ENCODE measurements at places on chromosomes 12 and 14.
A peak's percentile ranks its signal among the peaks of the same experiment; 100 is the strongest.

- peak; percentile 9 for DNase-seq
These were observed 91.7 kb upstream of the PELI2 start for GRCh38 chr14:56026506-56026905.

DNA sequence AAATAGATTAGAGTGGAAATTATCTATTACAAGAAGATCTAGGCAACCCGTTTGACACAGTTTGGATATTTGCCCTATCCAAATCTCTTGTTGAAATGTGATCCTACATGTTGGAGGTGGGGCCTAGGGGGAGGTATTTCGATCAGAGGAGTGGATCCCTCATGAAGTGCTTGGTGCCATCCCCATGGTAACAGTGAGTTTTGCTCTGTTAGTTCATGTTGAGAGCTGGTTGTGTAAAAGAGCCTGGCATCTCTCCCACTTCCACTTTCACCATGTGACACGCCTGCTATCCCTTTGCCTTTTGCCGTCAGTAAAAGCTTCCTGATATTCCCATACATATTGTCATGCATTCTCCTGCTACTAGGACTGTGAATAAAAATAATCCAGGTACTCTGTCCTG, 66.4 kb upstream of the FLRT2 start:
- no peak for DNase-seq

DNA sequence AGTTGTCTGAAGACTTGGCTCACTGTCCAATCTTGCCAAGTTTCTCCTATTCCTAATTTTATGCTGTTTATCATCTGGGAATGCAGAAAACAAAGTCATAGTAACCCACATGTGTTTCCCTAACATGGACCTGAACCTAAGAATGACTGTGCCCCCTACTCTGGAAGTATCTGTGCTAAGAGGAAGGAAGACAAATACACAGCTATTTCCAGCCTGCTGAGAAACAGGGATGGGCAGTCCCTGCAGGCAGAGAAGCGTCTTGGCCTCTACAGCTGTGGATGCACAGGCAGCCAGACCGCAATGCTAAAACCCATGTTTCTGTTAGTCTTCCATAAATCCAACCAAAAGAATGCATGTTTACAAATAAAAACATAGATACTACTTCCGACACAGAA, 56.2 kb downstream of the DUSP16 start:
- DNase-seq, result no peak

GRCh38 chr14:96053600-96054381, 14.6 kb downstream of the C14orf132 start:
- peak; percentile 58 for DNase-seq

- no peak for DNase-seq
These were observed 40.1 kb upstream of the TMED10 start for GRCh38 chr14:75216427-75217006.

- DNase-seq, result peak; percentile 60
These were observed 168.2 kb downstream of the ZFP36L1 start for GRCh38 chr14:68624541-68625220.

GRCh38 chr12:4164559-4165558, 108.7 kb upstream of the CCND2 start:
- no peak for DNase-seq

- DNase-seq, result no peak
These were observed 163.9 kb downstream of the TBX5 start for GRCh38 chr12:114241973-114242434.

GRCh38 chr14:48582938-48583337, 907.5 kb upstream of the MDGA2 start:
- DNase-seq, result no peak

GRCh38 chr14:93276031-93276716, 56.7 kb downstream of the BTBD7 start:
- no peak for DNase-seq

- DNase-seq, result peak; percentile 11
These were observed 11.9 kb downstream of the TMTC3 start for GRCh38 chr12:88153959-88154358.

GRCh38 chr12:54273981-54274380, 5.9 kb downstream of the CBX5 start:
- no peak for DNase-seq

DNA sequence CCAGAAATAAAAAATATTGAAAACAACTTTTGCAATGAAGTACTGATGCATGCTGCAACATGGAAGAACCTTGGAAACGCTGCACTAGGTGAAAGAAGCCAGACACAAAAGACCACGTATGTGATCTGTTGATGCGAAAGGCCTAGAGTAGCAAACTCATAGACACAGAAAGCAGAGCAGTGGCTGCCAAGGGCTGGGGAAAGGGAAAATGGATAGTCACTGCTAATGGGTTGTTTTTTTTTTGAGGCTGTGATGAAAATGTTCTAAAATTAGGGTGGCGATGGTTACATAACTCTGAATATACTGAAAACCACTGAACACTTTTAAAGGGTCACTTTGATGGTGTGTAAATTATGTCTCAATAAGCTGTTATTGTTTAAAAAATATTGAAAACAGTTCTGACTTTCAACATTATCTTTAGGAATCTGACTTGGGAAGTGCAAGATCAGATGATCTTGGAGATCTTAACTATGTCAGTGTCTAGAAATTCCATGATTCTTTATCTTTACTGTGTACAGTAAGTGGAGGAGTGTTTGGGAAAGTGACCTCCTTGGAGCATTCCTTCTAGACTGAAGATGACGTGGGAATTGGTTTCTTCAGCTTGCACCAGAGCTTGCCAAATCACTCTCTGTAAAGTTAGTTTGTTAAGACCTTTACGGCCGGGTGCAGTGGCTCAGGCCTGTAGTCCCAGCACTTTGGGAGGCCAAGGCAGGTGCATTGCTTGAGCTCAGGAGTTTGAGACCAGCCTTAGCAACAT, 12.4 kb downstream of the MLXIP start:
- no peak for DNase-seq

- DNase-seq, result no peak
These were observed 328.1 kb upstream of the KITLG start for GRCh38 chr12:88908345-88908744.

DNA sequence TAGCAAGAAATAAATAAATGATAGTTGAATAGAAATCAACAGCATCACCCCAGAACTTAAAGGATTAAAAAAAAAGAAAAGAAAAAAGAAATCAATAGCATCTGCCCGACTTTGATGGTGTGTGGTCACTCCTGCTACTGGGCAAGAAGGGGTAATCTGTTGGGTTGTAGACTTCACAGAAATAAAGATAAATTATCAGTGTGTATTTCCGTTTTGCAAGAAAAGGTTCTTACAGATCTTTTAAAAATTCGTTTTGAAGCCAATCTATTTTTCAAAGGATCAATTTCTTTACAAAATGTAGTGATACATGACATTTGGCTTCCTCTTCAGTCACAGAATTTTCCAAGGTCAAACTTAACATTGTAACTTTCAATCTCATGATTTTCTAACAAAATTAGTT, 448.9 kb upstream of the FAR2 start:
- no peak for DNase-seq

DNA sequence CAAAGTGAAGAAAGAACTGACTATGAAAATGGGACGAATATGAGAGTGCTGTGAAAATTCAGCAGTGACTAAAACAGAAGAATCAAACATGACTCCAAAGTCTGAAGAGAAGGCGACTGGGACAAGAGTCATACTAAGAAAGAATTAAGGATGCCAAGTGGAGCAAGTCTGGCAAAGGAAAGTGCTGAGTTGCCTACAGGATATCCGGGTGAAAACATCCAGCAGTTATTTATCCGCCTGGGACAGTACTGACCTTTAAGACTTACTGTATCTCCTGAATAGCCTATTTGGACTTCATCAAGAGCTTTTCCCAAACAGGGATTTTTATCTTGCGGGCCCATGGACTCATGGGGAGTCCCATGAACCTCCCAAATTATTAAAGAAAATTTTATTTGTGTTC, 41.1 kb downstream of the KICS2 start:
- peak; percentile 48 for DNase-seq

DNA sequence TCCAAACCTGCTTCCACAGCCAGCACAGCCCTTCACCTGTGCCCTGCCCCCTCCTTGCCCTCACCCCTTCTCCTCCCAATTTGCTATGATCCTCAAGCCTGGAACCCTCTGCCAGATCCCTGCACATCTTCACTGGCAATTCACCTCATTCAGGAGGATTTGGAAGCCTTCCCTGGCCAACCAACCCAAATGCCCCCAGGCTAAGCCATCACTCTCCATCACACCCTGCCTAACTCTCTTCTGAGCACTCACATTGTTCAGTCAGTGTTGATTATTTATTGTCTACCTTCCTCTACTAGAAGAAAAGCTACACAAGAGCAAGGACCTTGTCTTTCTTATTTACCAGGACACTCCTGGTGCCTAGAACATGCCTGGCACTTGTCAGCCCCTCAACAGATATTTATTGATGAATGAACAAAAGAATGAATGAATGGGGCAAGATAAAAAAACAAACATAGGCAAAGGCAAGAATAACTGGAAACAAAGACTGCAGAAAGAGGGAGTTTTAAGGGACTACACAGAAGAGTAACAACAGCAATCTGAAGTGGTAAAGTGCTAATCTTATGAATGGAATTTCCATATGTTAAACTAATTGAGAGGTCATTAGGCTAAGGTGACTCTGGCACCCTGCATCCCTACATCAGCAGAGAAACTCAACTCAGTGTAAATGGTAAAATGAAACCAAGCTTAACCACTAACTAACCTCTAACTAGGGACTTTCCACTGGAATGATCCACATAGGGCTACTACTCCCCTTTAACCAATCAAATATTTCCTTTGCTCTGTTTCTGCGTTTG, 33.4 kb downstream of the TMTC1 start:
- DNase-seq, result no peak

- no peak for DNase-seq
These were observed 27.1 kb downstream of the RASSF8 start for GRCh38 chr12:25985316-25986175.

GRCh38 chr14:100328495-100329163, 5.5 kb downstream of the SLC25A47 start:
- no peak for DNase-seq

DNA sequence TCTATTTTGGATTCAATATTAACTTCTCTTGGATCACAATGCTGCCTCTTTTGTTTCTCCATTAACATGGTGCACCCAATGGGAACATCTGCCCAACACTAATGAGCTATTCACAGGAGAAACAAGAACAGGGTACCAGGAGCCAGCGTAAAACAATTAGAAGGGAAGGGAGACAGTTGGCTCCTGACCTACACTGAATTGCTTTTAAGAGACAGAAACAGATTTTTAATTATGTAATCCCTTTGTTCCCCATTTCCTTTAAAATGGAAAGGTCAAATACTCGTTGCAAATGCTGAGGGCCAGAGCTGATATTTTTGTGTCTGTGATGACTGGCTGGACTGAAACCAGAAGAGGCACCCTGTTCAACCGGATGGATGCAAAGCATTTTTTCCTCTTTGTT, 108.3 kb downstream of the SEC23A start:
- no peak for DNase-seq

DNA sequence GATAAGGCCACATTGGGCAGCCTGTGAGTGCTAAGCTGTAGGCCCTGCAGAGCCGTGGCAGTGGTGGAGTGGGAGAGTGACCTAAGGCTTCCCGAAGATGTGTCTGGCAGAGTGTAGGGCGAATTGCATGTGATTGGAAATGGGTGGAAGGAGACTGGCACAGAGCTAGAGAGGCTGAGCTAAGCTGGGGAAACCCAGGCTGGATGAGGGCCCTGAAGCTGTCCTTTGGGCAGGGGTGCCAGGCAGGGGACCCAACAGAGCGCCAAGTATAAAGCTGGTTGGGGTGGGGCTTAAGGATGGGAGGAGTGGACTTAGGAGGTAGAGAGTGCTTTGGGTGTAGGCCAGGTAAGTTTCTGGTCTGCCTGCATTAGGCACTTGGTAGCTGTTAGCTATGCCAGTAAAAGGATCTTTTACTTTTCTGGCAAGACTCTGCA, 47.9 kb downstream of the WDR20 start:
- DNase-seq, result no peak

GRCh38 chr14:50944647-50945413, 547 bp upstream of the PYGL start:
- peak; percentile 83 for DNase-seq
